Mesendoderm (in vitro differentiated cells): ENCODE measurements at places on chromosomes 1 and 21.

- H3K4me1 ChIP-seq = peaks cover 24% of the 10 kb centered on the region
- H3K27me3 ChIP-seq = no peaks in the 10 kb centered on the region
- no peak for DNase-seq
- H3K27ac ChIP-seq = no peak overlapping the region
Measured at GRCh38 chr1:16166117-16166516, 10.2 kb upstream of the EPHA2 start.

DNA sequence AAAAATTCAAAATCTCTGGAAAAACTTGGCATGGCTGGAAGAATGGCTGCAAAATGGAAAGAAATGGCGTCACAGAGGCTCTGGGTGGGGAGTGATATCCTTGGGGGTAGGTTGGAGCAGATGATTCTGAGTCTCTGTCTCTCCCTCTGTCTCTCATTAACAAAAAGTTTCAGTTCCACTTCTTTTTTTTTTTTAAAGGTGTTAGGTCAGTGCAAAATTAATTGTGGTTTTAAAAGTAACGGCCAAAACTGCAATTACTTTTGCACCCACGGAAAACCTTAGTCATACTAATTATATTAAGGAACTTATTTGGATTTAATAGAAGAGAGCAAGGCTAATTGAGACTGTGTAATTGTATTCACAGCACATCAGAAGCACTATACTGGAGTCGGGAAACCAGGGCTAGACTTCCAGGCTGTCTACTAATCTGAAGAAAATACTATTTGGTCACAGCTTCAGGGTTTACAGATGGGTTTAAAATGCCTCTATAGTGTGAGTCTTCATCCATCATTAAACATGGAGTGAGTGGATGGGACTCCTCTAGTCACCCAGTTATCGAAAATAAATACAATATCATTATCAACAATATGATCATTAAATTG lies 289.1 kb upstream of the PLD5 start:
- no peaks in the 10 kb centered on the region for H3K4me1 ChIP-seq
- H3K27ac ChIP-seq = no peak overlapping the region
- H3K4me3 ChIP-seq = no peak overlapping the region
- DNase-seq = no peak

- no peaks in the 10 kb centered on the region for H3K27me3 ChIP-seq
- H3K36me3 ChIP-seq = no peaks in the 10 kb centered on the region
- H3K4me1 ChIP-seq = peaks cover 3% of the 10 kb centered on the region
- no peak overlapping the region for H3K27ac ChIP-seq
- H3K4me3 ChIP-seq = no peak overlapping the region
Measured at GRCh38 chr1:55212349-55213150, 2.6 kb downstream of the USP24 start.

GRCh38 chr1:203813581-203814341 lies 18.3 kb downstream of the ZBED6 start:
- H3K4me1 ChIP-seq = no peaks in the 10 kb centered on the region
- no peak overlapping the region for H3K27ac ChIP-seq
- no peak overlapping the region for H3K4me3 ChIP-seq
- no peak for DNase-seq
- no peaks in the 10 kb centered on the region for H3K27me3 ChIP-seq

DNA sequence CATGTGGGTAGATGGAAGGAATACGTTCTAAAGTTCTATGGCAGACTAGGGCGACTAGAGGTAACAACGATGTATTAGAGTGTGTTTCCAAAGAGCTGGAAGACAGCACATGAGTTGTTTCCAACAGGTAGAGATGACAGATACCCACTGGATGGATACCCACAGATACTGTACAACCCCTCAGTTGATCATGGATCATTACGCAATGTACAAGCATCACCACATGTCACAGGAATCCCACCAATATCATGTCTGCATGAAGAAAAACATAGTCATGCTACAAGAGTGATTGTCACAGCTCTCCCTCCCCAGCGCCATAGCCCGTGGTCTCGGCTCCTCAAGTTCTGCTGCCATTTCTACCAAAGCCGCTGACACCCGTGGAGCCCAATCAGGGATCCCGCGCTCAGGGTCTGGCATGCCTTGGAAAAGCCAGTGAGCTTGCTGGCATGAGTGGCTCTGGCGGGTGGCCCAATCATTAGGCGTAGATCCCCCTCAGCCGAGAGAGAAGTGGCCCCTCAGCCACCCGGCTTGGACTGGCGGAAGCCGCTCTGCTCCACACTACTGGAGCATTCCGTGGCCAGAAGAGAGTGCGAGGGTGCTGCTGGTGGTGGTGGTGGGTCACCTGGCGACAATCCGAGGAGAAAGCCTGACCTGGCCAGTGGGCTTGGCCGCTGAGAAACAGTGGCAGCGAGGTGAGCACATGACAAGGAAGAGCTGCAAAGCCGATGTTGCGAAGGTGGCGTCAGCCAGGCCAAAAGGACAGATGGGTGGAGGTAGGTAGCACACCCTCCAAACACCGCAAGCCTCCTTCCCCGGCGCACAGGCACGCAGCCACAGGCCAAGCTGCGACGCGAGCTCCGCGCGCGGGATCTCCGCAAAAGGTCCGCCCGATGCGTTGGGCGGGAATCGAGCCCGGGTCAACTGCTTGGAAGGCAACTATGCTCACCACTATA lies 65.7 kb upstream of the FCGR2A start:
- H3K36me3 ChIP-seq = no peaks in the 10 kb centered on the region
- H3K27ac ChIP-seq = no peak overlapping the region
- DNase-seq = peak; percentile 73
- peak overlapping the region; percentile 12 for H3K4me3 ChIP-seq
- H3K27me3 ChIP-seq = peaks cover 10% of the 10 kb centered on the region

DNA sequence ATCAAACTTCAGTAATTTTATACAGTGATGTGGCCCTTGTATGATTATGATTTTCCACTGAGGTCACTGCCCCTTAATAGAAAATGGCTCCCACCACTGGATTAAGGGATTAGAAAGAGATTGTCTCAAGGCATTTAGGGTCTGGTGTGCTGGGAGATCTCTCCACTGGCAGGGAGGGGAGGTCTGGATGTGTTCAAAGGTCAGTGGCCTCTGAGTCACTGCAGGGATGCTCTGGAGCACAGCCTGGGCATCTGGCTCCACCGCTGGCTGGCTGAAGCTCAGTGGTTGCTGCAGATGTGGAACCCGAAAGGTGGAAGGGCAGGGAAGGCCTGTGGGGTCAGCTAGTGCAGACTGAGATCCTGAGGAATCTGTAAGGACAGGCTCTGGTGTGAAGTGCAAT lies 18.3 kb upstream of the CHI3L1 start:
- DNase-seq = no peak
- H3K27ac ChIP-seq = no peak overlapping the region
- no peak overlapping the region for H3K4me3 ChIP-seq

DNA sequence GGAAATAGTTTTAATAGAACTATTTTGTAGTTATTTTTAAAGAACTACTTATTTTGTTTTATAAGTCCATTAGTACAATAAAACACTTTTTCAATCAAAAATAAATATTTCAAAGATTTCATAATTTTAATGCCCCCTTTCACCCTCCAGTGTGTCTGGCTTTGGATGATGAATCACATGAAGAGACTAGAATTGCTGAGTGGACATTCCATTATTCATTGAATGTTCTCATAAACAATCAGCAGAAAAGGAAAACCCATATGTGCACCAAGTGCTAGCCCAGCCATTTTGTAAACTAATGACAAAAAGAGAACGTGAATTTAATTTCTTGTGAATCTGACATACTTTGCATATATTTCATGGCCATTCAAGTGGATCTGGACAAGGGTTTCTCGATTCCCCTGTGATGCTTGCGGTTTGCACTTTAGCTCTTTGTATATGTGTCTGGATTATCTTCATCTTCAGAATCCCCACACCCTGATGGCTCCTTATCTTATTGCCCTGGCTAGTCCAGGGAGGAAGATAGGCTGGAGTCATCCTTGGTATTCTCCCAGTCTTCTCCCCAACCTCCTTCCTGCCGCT lies 20.7 kb upstream of the CHIA start:
- H3K4me3 ChIP-seq = no peak overlapping the region
- H3K36me3 ChIP-seq = no peaks in the 10 kb centered on the region
- no peaks in the 10 kb centered on the region for H3K4me1 ChIP-seq

DNA sequence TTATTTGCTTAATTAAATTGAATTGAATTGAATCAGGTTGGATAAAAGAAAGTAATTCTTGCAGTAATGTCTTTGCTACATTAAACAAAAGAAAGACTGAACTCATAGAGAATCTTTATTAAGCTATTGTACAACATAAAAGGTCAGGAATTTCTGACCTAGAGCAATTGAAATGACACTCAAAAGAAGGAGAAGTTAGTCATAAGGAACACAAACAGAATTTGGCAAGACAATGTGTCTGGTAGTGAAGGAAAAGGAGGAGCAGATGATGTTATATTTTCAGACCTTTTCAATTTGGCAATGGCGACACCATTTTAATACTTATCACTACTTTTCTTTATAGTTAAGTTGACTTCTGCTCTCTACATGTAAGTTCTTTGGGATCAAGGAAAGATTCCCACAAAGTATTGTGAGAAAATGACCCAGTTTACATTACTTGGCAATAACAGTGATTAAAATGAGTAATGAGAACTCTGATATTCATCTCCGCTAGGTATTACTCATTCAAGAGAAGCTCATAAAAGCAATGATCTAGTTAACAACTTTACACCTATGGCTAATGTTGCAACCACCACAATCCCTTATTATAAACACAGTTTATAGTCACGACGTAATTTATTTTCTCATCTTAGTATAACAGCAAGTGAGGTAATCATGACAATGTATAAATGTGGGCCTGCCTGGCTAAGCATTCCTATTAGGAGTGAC lies 14.7 kb upstream of the KRTAP21-1 start:
- no peak overlapping the region for H3K4me3 ChIP-seq
- no peaks in the 10 kb centered on the region for H3K4me1 ChIP-seq
- H3K36me3 ChIP-seq = no peaks in the 10 kb centered on the region
- no peak for DNase-seq

DNA sequence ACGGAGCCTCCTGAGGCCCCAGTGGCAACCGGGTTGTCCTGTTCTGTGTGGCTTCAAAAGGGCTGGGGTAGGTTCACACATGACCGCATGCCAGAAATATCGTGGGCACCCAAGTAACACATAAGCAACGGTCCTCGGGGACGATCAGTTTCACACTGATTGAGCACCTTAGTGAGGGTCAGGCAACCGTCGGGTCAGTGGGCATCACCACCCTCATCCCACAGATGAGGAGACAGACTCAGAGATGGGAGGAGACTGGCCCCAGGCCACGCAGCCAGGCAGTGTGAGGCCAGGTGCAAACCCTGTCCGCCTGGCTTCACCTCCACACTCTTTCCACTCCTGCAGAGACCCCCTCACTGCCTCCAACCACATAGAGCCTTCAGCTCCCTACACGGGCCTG lies 309.8 kb downstream of the MATN1 start:
- no peak overlapping the region for H3K4me3 ChIP-seq
- H3K27ac ChIP-seq = peak overlapping the region; percentile 2
- no peaks in the 10 kb centered on the region for H3K27me3 ChIP-seq
- no peaks in the 10 kb centered on the region for H3K36me3 ChIP-seq
- no peak for DNase-seq

DNA sequence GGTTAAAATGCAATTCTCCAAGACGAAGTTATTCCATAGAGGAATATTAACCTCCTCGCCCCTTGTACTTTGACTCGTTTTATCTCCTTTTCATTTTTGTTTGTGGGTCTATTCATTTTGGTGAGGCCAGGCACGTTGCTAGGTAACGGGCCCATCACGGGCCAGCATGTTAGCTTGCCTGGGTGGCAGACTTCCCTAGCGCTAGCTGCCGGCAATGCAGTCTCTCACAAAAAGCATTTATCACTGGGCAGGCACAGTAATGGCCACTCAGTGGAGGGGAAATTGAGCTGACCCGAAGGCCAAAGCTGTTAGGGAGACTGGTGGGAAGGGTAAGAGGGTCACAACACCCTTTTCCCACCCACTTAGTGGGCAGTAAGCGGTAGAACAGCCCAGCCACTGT lies 234.4 kb upstream of the FOXD3 start:
- H3K4me1 ChIP-seq = no peaks in the 10 kb centered on the region
- no peaks in the 10 kb centered on the region for H3K36me3 ChIP-seq

DNA sequence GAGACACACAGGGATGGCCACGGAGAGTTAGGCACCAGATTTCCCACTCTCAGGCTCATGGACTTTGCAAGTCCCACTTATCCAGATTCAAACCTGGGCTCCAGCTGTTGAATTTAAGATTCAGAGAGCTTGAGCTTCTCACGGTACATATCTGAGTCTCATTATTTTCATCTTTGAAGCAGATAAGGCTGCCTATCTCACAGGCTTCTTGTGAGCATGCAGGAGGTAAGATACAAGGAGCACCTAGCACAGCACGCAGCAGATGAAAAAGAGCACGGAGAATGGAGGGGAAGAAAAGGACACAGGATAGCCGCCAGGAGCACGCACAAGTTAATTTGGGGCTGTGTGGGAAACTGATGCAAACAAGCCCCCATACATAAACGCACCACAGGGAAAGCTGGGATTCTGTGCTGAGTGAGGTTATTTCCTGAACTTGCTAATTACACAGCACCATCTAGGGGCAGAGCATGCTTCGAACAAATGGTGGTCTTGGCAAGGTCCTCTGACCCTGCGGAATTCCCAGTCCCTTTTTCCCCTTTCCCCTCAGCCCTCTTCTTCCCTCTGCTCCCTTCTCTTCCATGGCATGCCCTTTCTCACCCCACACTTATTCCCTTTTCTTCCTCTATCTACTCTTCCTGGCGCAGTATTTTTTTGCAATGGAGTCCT lies 134.7 kb upstream of the VANGL1 start:
- peak; percentile 82 for DNase-seq
- no peak overlapping the region for H3K27ac ChIP-seq
- no peaks in the 10 kb centered on the region for H3K27me3 ChIP-seq
- H3K4me1 ChIP-seq = peaks cover 4% of the 10 kb centered on the region

DNA sequence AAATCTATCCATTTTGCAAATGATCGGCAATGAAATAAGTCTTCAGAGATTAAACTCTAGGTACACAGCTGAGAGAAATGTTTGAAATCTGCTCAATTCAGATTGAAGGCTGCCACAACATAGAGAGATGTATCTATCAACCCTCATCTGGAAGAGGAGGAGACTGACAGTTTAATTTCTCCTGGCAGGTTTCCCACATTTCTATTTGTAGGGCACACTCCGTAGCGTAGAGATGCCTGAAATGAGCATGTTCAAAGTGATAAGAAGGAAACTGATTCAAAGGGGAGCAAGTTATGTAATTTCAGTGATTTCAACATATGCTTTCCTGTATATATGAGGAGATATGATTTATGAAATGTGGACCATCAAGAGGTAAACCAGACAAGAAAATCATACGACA lies 44.1 kb downstream of the NIBAN1 start:
- no peak overlapping the region for H3K4me3 ChIP-seq
- H3K27ac ChIP-seq = no peak overlapping the region
- no peaks in the 10 kb centered on the region for H3K27me3 ChIP-seq
- no peaks in the 10 kb centered on the region for H3K4me1 ChIP-seq

GRCh38 chr21:44735821-44736220 lies 24.4 kb upstream of the TSPEAR start:
- no peak for DNase-seq
- no peak overlapping the region for H3K27ac ChIP-seq
- no peaks in the 10 kb centered on the region for H3K27me3 ChIP-seq
- no peaks in the 10 kb centered on the region for H3K36me3 ChIP-seq
- H3K4me3 ChIP-seq = no peak overlapping the region
- no peaks in the 10 kb centered on the region for H3K4me1 ChIP-seq

- no peaks in the 10 kb centered on the region for H3K27me3 ChIP-seq
- peaks cover 4% of the 10 kb centered on the region for H3K4me1 ChIP-seq
- DNase-seq = no peak
- H3K27ac ChIP-seq = no peak overlapping the region
Measured at GRCh38 chr1:85229574-85230097, 28.8 kb upstream of the SYDE2 start.
